ENCODE measurements at places on chromosomes 16 and 17.

GRCh38 chr17:896953-897661 is 82.5 kb downstream of the NXN start:
- no peak for DNase-seq

- no peak for DNase-seq
These were observed 6.7 kb downstream of the TBC1D24 start for GRCh38 chr16:2481676-2482075.

DNA sequence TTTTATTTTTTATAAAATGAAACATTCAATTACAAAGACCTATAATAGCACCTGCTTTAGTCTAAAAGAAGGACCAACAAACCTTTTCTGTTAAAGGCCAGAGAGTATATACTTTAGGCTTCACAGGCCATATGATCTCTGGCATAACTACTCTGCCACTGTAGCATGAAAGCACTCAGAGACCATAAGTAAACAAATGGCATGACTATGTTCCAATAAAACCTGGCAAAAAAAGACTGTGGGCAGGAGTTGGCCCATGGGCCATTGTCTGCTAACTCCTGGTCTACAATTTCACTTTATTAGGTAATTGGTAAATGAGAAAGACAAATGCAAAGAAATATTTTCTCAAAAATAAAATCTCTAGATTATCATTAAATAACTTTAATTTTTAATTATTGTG is 14.9 kb downstream of the CEP112 start:
- DNase-seq: no peak

GRCh38 chr17:50423553-50424159 is 2.4 kb upstream of the ACSF2 start:
- DNase-seq: no peak

GRCh38 chr17:17778308-17779014 is 58.3 kb downstream of the SREBF1 start:
- DNase-seq: no peak

DNA sequence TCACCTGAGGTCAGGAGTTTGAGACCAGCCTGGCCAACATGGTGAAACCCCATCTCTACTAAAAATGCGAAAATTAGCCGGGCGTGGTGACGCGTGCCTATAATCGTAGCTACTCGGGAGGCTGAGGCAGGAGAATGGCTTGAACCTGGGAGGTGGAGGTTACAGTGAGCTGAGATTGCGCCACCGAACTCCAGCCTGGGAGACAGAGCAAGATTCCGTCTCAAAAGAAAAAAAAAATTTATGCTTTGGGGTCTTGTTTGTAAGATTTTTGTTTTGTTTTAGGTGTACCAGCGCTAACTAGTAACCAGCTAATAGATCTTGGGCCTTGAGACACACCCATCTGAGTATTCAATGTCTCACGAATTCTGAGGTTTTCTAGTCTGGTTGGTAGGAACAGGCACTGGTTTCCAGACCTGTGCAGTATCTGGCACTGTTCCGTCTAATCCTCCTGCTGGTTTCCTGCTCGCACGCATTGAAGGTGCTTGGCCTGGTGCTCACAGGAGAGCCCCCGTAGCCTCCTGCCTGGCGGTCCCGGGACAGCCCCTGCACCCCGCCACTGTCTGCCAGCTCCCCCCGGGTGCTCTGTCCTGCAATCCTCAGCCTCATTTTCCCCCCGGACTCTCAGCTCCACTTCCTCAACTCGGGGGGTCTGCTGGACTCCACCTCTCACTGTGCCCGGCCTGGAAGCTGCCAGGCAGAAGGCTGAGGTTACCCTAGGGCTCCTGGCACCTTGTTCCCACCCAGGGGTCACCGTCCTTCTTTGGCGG is 10.6 kb upstream of the DUS1L start:
- no peak for DNase-seq

GRCh38 chr17:29613352-29613837 is 9.3 kb downstream of the CORO6 start:
- peak; percentile 94 for DNase-seq

Data from activated CD4-positive, alpha-beta T cell treated with anti-CD3 and anti-CD28 coated beads for 4 hours (primary cell).